Activated CD4-positive, alpha-beta T cell treated with anti-CD3 and anti-CD28 coated beads, Interleukin-2, amount 50 U/mL, for 4 hours (primary cell): ENCODE measurements at places on chromosomes 16 and 17.
A peak's percentile ranks its signal among the peaks of the same experiment; 100 is the strongest.

DNA sequence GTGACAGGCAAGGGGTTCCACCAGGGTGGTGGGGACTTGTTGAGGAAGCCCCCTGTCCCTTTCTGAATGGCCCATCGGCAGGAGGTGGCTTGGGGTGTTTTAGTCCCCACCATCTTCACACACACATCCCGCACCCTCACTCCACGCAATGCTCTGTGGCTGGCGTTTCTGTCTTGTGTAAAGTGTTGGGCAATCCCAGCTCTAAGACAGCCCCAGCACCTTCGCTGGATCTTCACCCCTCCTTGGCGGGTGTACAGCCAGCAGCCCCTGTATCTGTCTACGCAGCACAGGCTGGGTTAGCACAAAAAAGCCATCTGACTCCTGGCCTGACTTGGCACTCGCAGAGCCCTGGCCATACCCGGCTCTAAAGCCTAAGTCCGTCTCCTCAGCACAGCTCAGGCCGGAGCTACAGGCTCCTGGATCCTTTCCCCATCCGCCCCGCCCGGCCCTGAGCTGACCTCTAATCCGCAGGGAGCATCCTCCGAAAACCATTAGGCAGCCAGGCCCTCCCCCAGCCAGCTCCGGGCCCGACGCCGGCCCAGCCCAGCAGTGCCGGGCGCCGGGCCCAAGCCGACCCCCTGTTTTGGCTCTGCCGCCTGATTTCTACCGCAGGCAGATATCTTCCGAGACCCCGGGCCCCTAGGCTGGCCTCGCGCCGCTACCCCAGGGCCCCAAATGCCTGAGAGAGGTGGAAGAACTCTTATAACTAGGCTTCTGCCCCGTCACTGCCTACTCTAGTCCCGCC lies 42.4 kb upstream of the TAC4 start:
- no peak for DNase-seq

GRCh38 chr17:6479622-6480302 lies 35.5 kb downstream of the PIMREG start:
- DNase-seq, result no peak

DNA sequence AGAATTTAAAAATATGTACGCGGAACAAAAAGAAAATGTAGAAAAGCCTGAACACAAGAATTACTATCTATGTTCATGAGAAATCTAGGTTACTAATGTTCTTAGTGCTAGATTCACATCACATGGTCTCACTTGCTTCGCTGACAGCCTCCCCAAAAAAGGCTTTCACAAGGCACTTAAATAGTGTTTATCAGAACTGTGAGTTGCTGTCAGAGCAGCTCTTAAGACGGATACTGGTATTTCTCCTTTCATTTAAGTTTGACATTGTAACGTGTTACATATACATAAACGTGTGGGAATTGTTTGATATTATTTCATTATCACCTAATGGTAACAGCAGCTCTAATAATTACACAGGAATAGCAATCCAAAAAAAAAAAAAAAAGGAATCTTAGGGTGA lies 150.9 kb downstream of the CDH8 start:
- DNase-seq, result no peak

- no peak for DNase-seq
Observed at GRCh38 chr17:43984521-43984920, 19.9 kb upstream of the NAGS start.

GRCh38 chr17:29177541-29177870 lies 2.7 kb downstream of the MYO18A start:
- no peak for DNase-seq

DNA sequence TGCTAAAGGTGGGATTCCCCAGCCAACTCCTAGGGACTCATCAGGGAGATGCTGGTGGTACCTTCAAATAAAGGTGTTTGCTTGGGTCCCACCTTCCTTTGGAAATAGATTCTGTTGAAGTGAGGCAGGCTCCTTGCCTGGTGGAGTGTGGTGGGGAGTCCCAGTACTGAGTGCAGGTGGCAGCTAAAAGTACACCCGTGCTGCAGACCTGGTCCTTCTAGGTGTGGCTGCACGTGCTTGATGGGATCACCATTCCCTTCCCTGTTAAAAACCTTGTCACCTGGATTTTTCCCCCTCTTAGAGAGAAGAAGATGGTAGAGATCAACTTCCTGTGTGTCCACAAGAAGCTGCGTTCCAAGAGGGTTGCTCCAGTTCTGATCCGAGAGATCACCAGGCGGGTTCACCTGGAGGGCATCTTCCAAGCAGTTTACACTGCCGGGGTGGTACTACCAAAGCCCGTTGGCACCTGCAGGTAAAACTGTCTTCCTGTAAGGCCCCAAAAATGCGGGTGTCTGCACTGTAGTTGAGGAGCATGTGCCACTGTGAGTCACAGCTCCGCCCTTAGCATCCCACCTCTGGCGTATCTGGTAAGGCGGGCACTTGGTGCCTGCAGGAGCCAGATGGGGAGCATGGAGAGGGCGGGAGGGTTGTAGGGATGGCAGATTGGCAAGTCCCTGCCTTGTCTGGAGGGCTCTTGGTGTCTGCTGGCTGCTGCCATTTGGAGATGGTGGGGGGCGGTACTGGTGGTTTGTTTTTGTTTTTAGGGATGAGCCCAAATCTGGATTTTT lies 34.0 kb downstream of the PLCD3 start:
- no peak for DNase-seq

- DNase-seq, result no peak
Observed at GRCh38 chr17:9409878-9410277, 165.7 kb downstream of the STX8 start.

GRCh38 chr16:27786923-27787625 lies 237.1 kb downstream of the KATNIP start:
- DNase-seq, result no peak

GRCh38 chr17:68790492-68790891 lies 164.7 kb downstream of the ABCA8 start:
- no peak for DNase-seq

GRCh38 chr16:70800311-70800710 lies 647 bp downstream of the VAC14 start:
- no peak for DNase-seq

- no peak for DNase-seq
Observed at GRCh38 chr16:85321509-85322271, 209.4 kb upstream of the CIBAR2 start.

DNA sequence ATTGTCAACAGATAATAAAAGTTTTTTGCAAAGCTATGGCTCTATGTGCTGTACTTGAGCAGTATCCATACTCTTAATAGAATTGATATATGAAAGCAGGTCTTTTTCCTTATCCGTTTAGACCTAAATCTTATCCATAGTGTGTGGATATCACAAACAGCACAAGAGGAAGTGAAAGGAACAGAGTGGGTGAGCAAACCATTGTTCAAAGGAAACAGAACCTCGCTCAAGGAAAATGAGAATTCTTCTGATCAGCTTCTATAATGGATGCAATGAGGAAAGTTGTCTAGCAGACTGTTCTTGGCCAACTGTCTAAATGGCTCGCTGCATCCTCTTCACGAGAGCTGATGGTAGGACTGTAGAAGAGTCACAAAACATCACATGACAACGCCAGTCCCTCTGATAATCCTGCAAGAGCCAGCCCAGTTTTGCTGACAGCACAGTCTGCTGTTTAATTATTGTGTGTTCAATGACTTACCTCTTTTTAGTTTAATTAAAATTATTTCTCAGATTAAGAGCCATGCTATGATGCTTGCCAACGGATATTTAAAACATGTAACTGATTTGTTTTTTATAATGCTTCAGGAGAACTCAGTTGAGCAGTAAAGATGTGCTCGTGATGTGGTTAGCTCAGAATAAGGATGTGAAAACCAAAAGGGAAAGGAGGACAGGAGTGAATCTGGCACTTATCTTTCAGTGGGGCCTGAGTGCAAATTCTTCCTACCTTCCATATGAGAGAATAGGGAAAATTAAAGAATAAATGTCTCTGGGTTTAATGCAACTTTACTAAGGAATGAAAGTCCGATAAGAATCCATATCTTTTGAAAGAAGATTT lies 38.5 kb downstream of the WWOX start:
- no peak for DNase-seq

GRCh38 chr16:14070555-14070876 lies 603 bp upstream of the MRTFB start:
- DNase-seq, result no peak

DNA sequence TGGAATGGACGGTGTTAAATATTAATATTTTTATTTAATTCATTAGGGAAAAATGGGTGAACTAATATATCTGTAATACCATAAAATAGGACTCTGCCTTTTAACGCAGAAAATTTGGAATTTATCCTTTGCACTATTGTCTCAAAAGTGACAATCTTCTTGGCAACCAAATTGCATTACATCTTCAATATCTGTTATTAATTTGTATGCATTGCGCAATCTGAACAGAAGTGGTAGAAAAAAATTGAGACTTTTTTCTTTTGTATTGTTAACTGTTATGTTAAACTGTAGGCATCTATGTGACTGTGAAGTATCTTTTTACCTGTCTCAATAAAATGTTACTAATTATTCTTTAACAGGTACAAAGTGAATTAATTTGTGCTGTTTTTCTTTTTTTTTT lies 55.6 kb downstream of the PPM1E start:
- no peak for DNase-seq

DNA sequence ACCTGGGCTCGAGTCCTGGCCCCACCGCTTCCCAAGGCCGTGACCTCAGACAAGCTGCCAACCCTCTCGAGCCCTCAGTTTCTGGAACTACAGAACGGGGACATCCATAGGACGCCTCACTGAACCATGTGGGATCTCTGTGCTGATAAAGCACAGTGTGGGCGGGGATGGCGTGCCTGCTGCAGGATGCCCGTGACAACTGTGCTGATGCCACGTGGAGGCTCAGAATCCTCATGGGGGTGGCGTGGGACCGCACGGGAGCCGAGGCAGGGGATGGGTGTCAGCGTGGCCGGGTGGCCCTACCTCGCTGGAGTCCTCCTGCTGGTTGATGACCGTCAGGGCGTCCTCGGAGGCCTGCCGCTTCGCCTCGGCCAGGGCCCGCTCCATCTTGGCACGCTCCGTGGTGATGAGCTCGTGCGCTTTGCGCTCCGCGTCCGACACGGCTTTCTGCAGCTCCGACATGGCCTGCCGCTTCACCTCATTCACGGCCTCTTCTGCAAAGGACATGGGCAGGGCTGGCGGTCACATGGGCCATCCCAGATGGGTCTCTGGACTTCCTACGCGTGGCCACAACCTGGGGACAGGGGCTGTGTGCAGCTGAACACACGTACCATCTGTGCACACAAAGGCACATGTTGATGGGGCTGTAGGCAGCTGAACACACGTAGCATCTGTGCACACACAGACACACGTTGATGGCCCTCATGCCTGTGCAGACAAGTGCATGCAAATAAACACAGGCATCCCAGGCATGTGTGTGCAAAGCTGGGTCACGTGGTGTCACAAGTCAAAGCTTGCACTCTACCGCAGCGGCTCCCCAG lies 12.7 kb upstream of the PABPN1L start:
- DNase-seq, result no peak

DNA sequence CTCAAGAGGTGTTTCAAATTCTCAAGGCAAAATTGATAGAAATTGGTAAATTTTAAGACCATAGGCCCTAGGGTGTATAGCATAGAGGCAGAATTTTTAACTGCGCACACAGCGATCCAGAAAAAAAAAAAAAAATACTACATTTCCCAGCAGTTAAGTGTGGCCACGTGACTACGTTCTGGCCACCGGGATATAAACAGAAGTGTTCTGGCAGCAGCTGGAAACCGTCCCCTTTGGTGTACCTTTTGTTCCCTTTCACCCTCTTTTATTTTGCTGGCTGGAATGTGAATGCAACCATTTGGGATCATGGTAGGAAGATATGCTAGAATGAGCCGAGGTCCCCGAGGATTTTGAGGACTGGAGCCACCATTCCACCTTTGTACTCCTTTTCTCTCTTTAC lies 52.7 kb upstream of the AKAP1 start:
- DNase-seq, result no peak

- peak; percentile 37 for DNase-seq
Observed at GRCh38 chr17:44197980-44198720, 1.5 kb downstream of the ATXN7L3 start.

GRCh38 chr16:49213594-49213993 lies 68.0 kb downstream of the CBLN1 start:
- DNase-seq, result no peak

- DNase-seq, result no peak
Observed at GRCh38 chr17:18382441-18383078, 5.0 kb downstream of the EVPLL start.

- no peak for DNase-seq
Observed at GRCh38 chr17:15942207-15942833, 2.6 kb upstream of the ADORA2B start.

- DNase-seq, result no peak
Observed at GRCh38 chr16:27977966-27978365, 85.5 kb downstream of the GSG1L start.

GRCh38 chr16:3965306-3965705 lies 84.8 kb upstream of the CREBBP start:
- no peak for DNase-seq

GRCh38 chr16:52051414-52052172 lies 495.4 kb downstream of the TOX3 start:
- DNase-seq, result no peak

DNA sequence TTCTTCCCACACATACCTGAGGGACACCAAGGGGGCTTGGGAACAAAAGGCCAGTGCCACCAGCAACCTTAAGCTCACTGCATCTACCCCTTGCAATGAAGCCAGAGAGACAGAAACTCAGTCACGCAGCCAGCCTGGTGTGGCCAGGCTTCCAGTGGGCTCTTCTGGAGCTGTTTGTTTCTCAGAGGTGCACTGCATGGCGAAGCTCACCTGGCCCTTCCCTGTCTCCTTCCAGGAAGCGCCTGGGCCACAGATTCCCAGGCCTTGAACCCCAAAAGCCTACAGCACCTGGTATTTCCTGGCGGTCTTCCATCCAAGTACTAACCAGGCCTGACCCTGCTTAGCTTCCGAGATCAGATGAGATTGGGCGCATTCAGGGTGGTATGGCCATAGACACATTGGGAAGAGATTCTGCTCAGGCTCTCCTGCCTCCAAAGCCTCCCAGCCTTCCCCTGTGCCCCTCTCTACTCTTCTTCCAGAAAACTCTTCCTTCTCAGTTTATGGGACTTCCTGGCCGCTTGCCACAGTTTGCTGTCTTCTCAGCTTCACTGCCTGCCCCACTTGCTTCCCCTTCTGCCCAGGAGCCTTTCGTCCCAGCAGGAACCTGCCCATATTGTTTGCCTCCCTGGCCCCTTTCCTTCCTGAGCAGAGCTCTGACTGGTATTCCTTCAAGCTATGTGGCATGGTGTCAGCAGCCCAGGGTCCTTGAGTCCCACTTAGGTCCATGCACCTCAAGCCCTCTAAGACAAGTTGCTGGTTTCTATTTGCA lies 1.6 kb downstream of the CISD3 start:
- DNase-seq, result no peak

GRCh38 chr17:36544044-36544306 lies 744 bp upstream of the GGNBP2 start:
- DNase-seq, result no peak

DNA sequence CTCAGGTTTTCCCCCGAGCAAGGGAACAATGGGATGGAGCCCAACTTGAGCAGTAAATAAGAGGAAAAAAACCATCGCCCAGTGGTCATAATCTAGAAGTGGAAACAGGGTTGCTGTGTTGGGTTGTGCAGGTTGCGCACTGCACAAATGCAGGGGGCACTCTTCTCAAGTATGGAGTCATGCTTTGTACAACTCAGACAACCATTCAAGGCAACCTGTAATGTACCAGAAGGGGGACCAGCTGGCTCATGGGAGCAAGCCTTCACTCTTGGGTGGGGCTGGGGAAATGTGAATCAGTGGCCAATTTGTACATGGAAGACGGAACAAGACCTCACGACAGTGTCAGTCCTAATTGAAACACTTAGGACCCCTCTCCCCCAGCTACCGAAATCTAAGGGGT lies 23.9 kb upstream of the LITAF start:
- no peak for DNase-seq
